DMS79 (cell line): ENCODE measurements at places on chromosomes 2 and 18.

DNA sequence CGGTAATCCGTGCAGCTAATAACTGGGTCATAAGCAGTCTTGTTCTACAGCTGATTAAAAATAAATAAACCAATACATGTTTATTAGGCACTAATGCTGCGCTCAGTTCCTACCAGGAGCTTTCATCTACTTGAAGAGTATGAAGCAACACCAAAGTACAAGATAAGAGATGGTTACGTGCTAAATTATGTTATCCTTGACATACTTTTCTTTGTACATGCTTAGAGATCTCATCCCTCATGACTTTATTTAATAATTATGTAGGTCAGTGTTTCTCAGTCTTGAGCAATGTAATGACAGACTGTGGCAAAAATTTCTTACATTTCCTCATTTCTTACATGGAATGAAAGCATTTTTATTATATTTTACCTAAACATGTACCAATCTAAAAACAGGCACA, 54.6 kb upstream of the COBLL1 start:
- DNase-seq: no peak

- no peak for DNase-seq
Measured at GRCh38 chr2:64052463-64053241, 33.4 kb upstream of the VPS54 start.

DNA sequence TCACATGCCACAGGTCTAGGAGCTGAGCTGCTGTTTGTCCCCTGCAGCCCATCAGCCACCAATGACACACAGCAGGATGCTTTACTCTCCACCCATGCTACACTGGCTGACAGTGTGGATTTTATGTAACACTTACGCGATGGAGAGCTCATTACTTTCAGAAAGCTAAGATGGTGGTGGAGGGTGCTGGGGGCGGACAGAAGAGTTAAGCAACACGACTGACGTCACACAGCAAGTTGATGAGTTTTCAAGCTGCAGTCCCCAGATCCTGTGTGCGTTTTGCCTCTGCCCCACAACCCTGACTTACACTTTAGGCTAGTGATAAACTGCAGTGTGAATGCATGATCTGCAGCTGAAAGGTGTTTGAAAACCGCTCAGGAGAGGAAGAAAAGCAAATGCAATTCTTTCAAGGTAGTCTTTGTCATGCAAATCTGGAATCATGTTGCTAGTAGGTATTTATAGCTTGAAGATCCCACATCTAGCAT, 42.4 kb downstream of the MRPS5 start:
- DNase-seq: no peak

- DNase-seq: no peak
Measured at GRCh38 chr2:192443831-192444230, 249.1 kb upstream of the TMEFF2 start.

- no peak for DNase-seq
Measured at GRCh38 chr2:77161009-77161408, 361.2 kb downstream of the LRRTM4 start.

DNA sequence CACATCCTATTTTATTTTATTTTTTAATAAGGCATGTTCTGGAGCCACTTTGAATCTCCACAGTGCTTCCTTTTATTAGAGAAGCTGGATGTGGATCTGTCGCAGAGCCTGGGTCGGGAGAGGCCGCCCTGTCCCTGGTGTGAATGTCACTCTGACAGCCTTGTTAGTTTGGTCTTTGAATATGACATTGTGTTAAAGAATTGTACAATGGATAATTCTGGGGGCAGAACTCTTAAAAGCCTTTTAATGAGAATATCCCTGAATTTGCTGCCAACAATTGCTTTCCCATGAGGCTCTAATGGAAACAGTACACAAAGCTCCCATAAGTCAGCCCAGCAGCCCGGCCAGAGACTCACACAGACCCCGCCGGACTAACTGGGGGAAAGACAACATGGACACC, 82.4 kb downstream of the MTCL1 start:
- DNase-seq: no peak

- DNase-seq: no peak
Measured at GRCh38 chr2:119112770-119113488, 45.6 kb downstream of the C1QL2 start.

DNA sequence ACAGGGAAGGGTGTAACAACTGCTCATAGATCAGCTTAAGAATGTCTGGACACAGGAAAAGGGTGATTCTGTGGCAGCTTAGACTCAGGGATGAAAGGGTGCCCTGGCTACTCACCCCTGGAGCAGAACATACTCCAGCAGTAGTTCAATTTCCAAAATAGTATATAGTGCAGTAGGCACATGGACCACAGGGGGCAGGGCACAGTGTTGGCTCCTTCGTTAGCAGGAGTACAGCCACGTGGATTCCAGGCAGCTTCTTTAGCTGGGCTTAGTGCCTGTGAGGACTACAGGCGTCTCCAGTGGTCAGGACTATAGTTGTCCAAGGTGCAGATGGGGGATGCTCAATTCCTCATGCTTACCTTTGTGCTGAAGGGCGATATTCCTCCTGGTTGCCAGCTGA, 277.5 kb upstream of the DDX18 start:
- DNase-seq: no peak

- DNase-seq: no peak
Measured at GRCh38 chr2:168713325-168713724, 89.1 kb upstream of the NOSTRIN start.

- no peak for DNase-seq
Measured at GRCh38 chr2:185456517-185456916, 282.1 kb upstream of the FSIP2 start.

GRCh38 chr2:43985359-43985758, 10.4 kb downstream of the LRPPRC start:
- no peak for DNase-seq

GRCh38 chr2:43853141-43854081, 14.6 kb downstream of the ABCG8 start:
- DNase-seq: no peak

GRCh38 chr2:231672617-231673347, 35.5 kb upstream of the PTMA start:
- peak; percentile 96 for DNase-seq

- no peak for DNase-seq
Measured at GRCh38 chr2:54572636-54573536, 116.8 kb downstream of the SPTBN1 start.

GRCh38 chr2:30031184-30031583, 109.8 kb upstream of the ALK start:
- no peak for DNase-seq

DNA sequence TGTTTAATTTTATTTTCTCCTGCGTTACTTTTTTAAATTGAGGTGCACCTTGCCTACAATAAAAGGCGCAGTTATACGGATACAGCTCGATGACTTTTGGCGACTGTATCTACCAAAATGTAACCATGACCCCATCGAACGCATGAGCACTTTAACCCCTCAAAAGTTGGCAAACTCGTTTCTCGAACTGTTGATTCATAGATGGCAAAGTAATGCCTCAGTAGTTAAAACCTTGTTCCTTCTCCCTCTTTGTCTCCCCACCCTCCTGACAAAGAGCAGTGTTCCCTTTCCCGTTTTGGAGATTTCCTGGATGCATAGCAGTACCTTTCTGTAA, 577 bp downstream of the MOGAT1 start:
- DNase-seq: no peak

DNA sequence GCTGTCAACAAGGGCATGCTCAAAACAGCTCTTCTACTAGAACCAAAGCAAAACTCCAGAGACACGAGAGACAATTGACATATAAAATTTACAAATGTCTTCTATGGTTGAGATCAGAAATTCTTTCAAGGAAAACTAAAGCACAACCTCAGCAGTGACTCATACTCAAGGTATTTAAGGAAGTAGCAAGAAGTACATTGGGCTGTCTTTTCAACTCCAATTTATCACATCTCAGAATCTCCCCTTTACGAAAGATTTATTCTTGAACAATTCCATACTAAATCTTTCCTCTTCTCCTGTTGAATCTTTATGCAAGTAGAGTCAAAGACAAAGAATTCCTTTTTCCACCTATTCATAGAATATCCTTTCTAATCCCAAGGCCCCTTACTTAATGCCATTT, 324.0 kb downstream of the IRS1 start:
- DNase-seq: no peak

DNA sequence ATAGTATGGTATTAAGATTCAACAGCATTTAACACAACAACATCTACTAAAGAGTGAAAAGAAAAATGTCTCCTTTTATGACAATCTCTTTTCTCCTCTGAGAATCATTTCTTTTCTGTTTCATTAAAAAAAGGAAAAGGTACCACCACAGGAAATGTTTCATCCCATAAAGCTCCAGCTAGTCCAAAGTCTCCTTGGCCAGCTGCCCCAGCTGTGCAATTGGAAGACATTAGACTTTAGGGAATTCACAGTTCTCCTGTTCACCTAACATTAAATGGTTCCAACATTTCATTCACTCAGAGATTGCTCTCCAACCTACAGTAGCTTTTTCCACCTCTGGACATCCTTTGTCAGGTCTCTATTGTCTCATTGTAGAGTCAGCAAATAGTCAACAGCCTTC, 78.7 kb upstream of the YPEL5 start:
- DNase-seq: no peak

DNA sequence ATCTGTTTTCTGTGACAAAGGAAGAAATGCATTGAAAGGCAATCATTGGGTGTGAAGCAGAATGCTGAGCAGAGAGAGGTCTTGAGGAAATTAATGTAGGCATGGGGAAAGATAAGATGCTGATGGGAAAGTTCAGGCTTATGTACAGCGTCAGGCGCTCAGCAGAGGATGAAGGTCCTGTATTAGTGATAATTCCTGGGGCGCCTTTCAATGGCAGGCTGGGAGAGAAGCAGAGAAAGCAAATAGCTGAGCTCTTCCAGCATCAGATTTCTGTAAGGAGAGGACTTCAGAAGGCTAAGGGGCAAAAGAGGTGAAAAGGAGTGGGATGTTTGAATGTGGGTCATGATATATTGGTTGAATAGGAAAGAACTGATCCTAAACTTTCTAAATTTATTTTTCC, 129.8 kb downstream of the HNMT start:
- no peak for DNase-seq

- DNase-seq: no peak
Measured at GRCh38 chr2:196399096-196399495, 227.7 kb upstream of the STK17B start.

- DNase-seq: peak; percentile 45
Measured at GRCh38 chr2:39913648-39914461, 134.8 kb upstream of the THUMPD2 start.

DNA sequence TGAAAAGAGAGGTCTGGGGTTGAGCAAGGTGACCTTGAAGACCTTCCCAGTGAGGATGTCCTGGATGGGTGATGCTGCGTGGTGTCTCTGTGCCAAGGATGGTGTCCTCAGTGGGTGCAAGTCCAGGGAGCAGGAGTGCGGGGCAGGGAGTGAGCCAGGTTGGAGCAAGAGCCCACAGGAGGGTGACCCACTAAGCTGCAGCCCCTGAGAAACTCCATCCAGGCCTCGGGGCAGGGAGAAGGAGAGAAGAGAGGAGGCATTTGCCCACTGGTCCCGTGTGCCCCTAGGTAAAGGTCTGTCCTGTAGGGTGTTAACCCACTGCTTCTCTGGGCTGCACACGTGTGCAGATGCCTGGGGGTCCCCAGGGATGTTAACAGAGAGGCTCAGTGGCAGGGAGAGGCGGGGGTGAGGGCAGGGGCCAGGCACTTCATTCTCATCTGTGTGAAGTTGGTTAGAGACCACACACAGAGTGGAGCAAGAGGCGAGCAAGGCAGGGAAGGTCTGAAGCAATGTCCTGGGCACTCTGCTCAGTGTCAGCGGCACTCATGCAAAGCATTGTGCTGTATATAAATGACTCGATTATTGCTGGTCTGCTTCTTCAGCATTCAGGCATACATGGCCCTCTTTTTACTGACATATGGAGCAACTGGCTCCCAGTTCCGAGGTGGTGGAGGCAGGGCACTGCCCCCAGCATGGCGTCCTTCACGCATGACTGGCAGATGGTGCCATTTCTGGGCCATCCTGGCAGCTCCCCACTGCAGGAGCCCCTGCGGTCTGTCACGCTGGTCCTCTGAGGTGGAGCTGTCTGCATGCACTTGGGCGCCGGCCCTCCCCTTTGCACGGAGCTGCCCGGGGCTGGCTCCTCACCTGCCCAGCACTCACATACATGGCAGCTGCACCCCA, 117.2 kb upstream of the HS6ST1 start:
- no peak for DNase-seq

DNA sequence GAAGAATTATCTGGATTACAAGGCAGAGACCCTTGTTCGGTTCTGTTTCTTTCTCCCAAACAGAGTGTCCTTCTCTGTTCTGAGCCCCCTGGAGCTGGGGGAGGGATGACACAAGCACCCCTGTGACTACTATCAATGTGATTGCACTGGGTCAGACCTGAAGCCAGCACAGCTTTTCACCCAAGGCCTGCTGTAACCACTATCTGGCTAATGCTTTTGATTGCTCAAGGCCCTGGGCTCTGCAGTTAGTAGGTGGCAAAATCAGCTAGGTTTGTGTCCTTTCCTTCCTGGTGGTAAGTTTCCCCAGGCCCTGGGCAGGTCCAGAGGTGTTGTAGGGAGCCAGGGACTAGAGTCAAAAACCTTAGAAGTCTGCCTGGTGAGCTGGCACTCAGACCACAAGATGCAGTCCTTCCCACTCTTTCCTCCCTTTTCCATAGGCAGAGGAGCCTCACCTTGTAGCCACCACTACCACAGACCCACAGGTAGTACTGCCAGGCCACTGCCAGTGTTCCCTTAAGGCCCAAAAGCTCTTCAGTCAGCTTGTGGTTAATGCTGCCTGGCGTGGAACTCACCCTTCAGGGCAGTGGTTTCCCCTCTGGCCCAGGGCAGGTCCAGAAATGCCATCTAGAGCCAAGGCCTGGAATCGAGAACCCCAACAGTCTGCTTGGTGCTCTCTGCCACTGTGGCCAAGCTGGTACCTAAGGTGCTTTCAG, 83.0 kb downstream of the FAM117B start:
- DNase-seq: no peak

DNA sequence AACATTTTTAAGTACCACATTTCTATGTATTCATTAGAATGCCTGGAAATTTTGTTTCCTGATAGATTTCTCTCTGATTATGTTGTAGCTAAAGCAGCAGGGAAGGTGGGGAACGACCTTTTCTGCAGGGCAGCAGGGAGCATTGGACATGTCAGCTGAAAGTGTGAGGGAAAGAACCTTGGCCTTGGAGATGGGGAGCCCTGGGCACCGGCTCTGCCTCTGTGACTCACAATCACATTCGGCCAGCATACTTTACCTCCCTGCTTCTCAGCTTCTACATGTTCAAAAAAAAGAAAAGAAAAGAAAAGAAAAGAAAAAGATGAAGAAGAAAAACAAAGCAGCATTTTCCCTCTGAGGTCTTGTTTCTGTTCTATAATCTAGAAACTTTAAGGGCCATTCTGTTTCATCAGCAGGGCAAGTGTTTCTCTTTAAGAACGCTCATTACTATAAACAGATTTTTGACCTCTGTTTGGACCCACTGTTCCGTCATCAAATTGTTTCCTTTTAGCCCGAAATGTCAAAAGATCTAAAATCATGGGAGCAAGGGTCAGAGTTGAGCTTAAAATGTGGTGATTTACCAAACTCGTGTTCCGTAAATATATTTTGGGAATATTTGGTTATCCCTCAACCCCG, 27.9 kb downstream of the SETBP1 start:
- DNase-seq: no peak

DNA sequence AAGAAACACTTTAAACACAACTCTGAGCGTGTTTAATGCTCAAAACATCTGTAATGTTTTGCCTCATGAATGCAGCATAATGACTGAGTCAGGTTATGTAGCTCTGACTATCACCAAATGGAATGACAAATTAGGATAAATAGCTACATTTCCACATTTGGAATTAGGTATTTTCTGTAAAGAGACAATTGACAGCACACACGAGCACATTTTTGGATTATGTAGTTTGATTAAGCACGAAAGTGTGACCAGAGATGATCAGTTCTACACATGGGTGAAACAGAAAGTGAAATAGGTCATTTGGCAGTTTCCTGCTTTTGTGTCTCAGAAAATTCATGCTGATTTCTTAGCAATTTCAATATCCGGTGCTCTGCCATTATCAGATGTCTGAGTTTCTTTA, 29.0 kb downstream of the LPIN1 start:
- no peak for DNase-seq
